Activated naive CD4-positive, alpha-beta T cell treated with Interleukin-2 at 50 U/mL for 16 hours (primary cell): ENCODE measurements at places on chromosomes 2 and 18.

DNA sequence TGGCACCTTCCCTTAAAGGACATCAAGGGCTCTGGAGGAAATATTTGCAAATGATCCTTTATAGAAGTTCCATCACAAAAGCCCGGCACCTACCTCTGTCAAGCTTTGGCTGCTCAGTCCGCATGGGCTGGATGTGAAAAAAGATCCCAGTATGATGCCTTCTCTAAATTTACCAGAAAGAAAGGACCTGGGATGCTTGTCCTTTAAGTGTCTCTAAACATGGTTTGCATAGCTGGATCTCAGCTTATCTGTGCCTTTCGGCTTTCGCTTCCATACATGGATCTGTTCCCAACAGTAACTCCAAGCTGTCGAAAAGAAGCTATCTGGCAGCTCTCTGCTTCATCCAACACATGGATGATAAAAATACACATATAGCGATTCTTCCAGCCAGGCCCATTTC, 60.4 kb upstream of the SLC8A1 start:
- no peak for DNase-seq

- DNase-seq, result no peak
Observed at GRCh38 chr2:201197781-201198180, 14.8 kb downstream of the CASP10 start.

GRCh38 chr18:58507880-58508279, 121.0 kb downstream of the ALPK2 start:
- DNase-seq, result no peak

DNA sequence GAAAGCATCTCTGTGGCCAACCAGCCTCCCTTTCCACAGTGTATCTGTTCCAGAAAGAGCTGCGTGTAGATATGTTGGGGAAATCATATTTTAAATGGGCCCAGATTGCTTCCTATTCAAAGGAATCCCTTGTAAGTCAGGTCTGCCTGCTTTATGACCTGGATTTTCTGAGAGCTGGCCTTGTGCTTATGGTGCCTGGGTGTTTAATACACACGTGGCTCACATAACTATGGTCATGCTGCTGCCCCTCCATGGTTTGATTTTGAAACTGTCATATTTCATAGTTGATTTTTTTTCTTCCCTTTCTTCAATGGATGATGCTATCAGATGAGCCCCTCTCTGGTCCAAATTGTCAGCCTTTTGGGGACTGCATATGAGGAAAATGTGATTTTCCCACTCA, 111.5 kb upstream of the CNGA3 start:
- DNase-seq, result no peak

- no peak for DNase-seq
Observed at GRCh38 chr2:37322368-37322767, 2.3 kb downstream of the PRKD3 start.

GRCh38 chr2:230505162-230505561, 89.2 kb downstream of the SP100 start:
- DNase-seq, result no peak

GRCh38 chr2:30527411-30527810, 80.4 kb downstream of the LCLAT1 start:
- DNase-seq, result no peak

- DNase-seq, result no peak
Observed at GRCh38 chr2:144048631-144049060, 471.3 kb downstream of the ZEB2 start.

DNA sequence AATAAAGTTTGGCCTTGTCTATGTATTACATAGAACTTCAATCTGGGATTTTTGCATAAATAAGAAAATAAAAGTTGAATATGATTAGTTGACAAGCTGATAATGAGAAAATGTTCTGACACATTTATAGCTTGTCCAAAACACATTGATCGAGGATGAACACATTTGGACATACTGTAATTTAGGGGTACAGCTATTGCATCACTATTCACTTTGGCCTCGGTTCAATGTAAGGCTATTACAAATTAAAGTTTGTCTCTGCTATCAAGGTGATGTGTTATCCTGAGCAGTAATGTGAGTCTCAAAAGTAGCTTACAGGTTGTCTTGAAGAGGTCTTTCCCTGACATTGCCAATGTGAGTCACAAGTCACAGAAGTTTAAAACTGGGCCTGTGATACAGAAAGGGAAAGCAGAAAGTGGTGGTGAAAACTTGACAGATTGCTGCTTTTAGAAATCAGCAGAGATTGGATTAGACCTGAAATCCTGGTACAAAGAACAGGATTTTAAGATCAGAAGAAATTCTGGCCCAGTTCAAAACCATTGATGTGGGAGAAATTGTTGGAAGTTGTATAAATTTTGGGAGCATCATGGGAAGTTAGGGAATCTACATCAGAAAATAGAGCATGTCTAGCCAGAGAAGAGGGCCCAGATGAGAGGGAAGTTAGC, 674.1 kb downstream of the NYAP2 start:
- no peak for DNase-seq

DNA sequence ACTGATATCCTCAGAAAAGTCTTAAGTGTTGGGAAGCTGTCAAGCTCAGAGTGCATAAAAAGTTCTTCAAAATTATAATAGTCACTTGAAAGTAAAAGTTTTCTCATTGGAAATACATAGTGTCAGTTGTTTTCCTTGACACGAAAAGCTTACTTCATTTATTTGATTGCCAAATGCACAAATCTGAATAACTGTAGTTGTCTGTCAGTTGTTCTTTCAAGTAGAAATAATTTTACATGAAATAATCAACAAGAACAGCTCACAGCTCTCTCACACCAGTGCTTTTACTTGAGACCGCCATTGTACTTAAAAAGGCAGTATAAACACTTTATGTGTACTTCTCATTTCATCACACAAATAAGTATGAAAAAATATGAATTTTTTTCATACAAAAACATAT, 163.3 kb upstream of the NXPH2 start:
- no peak for DNase-seq

DNA sequence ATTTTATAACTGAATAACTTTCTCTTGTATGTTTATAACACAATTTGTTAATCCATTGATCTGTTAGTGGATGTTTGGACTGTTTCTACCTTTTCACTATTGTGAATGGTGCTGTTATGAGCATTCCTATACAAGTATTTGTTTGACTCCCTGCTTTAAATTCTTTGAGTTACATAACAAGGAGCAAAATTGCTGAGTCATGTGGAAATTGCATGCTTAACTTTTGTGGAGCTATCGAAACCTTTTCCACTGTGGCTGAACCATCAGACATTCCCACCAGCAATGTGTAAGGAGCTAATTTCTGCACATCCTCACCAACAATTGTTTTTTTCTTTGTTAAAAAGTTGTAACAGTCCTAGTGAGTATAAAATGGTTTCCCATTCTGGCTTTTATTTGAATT, 415.5 kb downstream of the CBLN2 start:
- DNase-seq, result no peak

GRCh38 chr2:7812231-7812995, 869.4 kb upstream of the ID2 start:
- no peak for DNase-seq

- no peak for DNase-seq
Observed at GRCh38 chr2:17353263-17353662, 165.0 kb downstream of the RAD51AP2 start.

DNA sequence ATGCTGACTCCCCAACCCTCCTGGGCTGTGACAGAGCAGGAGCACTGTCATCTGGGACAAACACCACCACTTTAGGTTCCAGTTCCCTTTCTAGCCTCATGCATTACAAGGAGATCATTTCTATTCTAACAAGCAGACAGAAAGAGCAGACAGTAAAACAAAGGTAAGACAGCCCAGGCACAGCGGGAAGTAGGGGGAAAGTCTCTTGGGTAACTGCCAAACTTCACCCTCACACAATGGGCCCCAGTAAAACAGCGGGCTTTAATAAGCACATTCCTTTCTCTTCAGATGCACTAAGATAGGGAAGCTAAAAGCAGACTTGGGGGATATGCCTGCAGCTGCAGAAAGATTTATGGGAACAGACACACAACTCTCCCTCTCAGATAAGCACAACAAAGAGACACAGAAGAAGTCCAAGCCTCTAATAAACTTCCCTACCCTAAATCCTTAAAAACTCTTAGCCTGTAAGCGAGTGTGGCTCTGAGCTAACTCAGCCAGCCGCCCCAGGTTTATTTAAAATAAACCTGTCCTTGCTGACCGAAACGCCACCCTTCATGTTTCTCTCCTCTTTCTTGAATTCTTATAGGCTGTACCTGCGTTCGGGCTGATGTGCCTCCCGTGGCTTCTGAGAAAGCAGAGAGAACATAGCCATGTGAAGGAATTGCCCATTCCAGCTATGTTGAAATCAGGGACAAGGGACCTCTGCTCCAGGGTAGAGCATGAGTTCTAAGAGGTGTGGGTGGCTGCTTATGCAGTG, 726.8 kb upstream of the DDX18 start:
- no peak for DNase-seq

DNA sequence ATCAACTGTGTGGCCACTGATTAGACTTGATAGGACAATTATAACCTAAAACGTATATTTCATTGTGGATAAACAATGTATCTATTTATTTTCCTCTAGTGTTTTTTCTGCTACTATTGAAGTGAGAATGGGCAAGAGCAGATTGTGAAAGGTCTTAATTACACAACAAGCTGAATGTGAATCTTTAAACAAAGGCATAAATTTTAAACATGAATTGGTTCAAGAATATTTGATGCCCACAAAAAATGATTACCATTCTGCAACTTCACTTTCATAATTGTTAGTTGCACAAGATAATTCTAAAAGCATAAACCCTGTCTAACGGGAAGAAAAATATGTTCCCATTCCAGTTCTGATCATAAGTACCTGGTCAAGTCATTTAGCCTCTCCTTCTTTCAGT, 285.6 kb downstream of the GULP1 start:
- DNase-seq, result no peak

DNA sequence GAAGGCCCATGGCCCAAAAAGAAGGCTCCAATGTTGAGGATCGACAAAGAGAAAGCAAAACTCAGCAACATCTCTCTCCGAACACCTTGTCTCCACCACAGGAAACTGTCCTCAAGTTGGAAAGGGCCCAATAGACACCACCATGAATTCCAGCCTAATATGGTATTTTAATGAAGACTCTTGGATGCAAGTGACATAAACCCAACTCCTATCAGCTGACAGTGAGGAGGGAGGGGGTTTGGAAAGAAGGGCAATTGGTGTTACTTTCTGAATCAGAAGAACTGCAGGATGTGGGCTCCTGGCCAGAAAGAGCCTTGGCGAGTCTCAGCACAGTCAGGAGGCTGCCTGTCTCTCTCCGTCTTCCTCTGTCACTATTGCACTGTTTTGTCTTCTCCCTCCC, 40.3 kb upstream of the SIGLEC15 start:
- DNase-seq, result no peak

DNA sequence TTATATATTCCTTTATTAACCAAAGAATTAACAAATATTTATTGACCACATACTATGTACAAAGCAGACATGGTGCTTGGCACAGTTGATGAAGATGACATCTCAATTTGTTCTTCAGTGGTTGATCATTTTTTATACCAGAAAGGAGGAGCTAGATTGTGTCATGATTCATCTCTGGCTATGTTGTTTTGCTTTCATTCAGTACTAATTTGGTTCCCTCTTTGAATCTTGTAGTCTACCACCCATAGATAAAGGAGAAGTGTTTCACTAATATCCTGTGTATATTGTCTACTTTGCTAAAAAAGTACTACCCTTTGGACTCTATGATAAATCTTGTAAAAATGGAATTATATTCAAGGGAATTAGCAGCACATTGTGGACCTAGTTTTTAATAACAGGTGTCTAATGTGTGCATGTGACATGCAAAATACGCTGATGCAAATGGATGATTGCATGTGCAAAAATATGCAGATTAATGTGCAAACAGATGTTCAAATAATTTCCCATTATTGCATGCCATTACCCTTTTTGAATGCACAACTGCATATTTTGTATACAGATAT, 313.2 kb upstream of the ZEB2 start:
- no peak for DNase-seq

- DNase-seq, result no peak
Observed at GRCh38 chr2:216664593-216665034, 30.7 kb downstream of the IGFBP5 start.

GRCh38 chr18:2985628-2986027, 27.3 kb downstream of the LPIN2 start:
- no peak for DNase-seq
